ENCODE measurements at places on chromosomes 1 and 21. TPM values are rescaled to one million over a fixed set of nuclear protein-coding genes. Genes with fewer than 3 reads are reported as not detected.

PTPN7 gene
- 312 TPM for total RNA-seq

LCE1A gene
- total RNA-seq, result not detected

SELENBP1 gene
- not detected for total RNA-seq

INTS11 gene
- total RNA-seq, result 204 TPM

- no peak for DNase-seq
Measured at GRCh38 chr1:63651161-63651701, 58.0 kb downstream of the PGM1 start.

GRCh38 chr1:204992201-204992997 lies 50.6 kb upstream of the CNTN2 start:
- DNase-seq, result no peak

DNA sequence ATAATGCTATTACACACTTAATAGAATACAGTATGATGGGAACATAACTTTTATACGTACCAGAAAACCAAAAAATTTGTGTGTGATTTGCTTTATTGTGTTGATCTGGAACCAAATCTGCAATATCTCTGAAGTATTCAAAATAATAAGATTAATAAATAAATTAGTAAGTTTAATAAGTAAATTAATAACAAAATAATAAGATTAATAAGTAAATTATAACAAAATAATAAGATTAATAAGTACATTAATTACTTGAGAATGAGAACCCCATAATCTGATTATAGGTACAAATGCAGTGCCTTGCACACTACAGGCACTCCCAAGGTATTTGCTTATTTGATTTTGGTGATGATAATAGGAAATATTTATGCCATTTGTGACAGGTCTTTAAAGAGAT lies 267.4 kb downstream of the ZNF326 start:
- no peak for DNase-seq

- DNase-seq, result no peak
Measured at GRCh38 chr21:25934771-25935224, 200.0 kb downstream of the GABPA start.

- no peak for DNase-seq
Measured at GRCh38 chr1:238465449-238465848, 574.7 kb upstream of the ZP4 start.

GRCh38 chr1:78284354-78284753 lies 206.4 kb upstream of the PTGFR start:
- DNase-seq, result no peak

Measured in natural killer cell treated with Interleukin-12 subunit alpha and Interleukin-12 subunit beta and Interleukin-15 and Interleukin-18, amount 100 ng/mL, for 72 hours (primary cell).